ENCODE measurements at places on chromosomes 1 and 21.

- no peak for DNase-seq
Measured at GRCh38 chr1:67316918-67317317, 9.2 kb downstream of the IL12RB2 start.

GRCh38 chr1:5991381-5992025 is 722 bp downstream of the NPHP4 start:
- peak; percentile 77 for DNase-seq

- no peak for DNase-seq
Measured at GRCh38 chr1:170560681-170561285, 28.8 kb downstream of the GORAB start.

DNA sequence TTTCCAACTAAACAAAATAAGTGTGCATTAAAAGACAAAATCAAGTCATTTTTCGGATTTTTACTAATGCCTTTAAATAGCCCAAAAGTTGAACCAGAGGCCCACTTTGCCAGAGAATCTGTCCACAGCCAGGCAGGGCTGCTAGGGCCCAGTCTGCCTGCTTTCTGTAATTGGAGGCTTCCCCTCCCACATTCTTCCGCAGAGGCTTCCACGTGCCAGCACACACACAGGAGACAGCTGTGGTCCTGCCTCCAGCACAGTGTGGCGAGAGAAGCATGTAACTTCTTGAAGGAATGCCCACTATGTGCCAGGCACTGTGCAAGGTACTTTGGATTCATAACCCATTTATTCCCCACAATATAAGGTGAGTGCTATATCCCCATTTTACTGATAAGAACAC is 11.3 kb upstream of the PDZK1IP1 start:
- DNase-seq = no peak

- DNase-seq = no peak
Measured at GRCh38 chr1:81151206-81151605, 649.5 kb upstream of the ADGRL2 start.

DNA sequence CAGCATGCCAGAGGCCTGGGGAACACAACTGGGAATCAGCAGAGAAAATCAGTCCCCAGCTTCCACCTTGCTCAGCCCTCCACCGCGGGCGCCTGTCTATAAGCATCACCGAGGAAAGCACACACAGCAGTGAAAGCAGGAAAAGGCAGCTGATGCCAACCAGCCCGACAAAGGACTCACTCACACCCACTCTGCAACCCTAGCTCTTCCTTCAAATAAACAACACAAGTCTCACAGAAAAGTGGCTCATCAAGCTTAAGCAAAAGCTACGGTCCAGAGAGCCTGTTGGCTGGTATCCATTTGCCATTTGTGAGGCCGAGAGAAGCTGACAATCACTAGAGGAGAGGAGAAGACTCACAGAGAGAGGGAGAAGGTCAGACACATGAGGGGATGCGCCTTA is 27.1 kb downstream of the MRAP start:
- no peak for DNase-seq

DNA sequence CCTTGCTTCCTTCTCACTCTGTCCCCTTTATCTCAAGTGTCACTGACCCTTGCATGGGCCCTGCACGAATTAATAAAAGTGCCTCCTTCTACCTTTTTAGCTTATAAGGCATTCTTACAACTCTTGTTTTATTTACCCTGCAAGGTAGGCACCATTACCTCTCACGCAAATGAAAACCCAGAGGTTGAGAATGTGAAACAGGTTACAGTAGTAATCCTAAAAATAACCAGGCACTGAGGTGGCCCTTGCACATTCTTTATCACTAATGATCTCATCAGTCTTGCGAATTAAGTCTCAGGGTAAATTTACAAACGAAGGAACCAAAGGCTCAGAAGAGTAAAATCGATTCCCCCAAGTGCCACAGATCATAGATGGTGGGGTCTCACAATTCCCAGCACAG is 3.7 kb downstream of the GLIS1 start:
- DNase-seq = no peak

- no peak for DNase-seq
Measured at GRCh38 chr1:40625476-40626382, 39.8 kb downstream of the RIMS3 start.

- DNase-seq = no peak
Measured at GRCh38 chr1:80607064-80607463, 1193.7 kb upstream of the ADGRL2 start.

GRCh38 chr1:67717876-67718275 is 32.9 kb downstream of the GADD45A start:
- DNase-seq = no peak

- no peak for DNase-seq
Measured at GRCh38 chr1:155026154-155026553, 7.4 kb downstream of the DCST2 start.

DNA sequence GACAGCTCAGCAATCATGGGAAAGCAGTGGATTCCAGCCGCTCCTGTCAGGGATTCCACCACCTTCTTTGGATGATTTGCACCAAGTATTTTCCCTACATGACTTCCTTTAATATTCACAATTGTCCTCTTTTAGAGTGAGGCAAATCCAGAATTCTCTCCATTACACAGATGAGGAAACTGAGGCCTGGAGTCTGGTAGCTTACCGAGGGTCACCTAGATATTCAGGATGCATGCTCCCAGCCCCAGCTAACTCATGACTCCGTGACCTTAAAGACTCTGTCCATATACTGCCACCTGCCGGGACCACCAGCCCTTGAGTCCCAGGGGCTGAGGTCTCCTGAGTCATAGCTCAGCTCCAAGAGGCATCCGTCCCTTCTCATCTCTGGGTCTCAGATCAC is 80.6 kb downstream of the CAPZB start:
- no peak for DNase-seq

GRCh38 chr1:19182223-19182622 is 27.8 kb downstream of the UBR4 start:
- no peak for DNase-seq

All from GM10248 (cell line).